ENCODE measurements at places on chromosomes 12 and 14. TPM values are rescaled to one million over a fixed set of nuclear protein-coding genes. Genes with fewer than 3 reads are reported as not detected.

- no peak for DNase-seq
Observed at GRCh38 chr14:93073358-93073707, 42.4 kb downstream of the ITPK1 start.

ACOT4 gene
- 2.6 TPM for total RNA-seq

DNA sequence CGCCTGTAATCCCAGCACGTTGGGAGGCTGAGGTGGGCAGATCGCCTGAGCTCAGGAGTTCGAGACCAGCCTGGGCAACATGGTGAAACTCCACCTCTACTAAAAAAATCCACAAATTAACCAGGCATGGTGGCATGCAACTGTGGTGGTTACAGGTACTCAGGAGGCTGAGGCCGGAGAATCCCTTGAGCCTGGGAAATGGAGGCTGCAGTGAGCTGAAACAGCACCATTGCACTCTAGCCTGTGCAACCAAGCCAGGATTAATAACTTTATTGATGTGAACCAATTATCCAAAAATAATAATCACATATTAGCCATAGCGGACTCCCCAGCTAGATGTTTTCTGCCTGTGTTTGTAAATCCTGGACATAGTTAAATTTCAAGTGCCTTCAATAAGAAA is 1.8 kb upstream of the NUDT4 start:
- DNase-seq, result no peak

GRCh38 chr12:83404521-83404920 is 717.8 kb downstream of the TMTC2 start:
- no peak for DNase-seq

RDH16 gene
- total RNA-seq, result 1.3 TPM

KIF26A gene
- total RNA-seq, result not detected

GRCh38 chr12:79203058-79203647 is 338.6 kb downstream of the SYT1 start:
- DNase-seq, result no peak

GRCh38 chr12:29241821-29242591 is 92.9 kb downstream of the FAR2 start:
- DNase-seq, result no peak

GRCh38 chr14:99516156-99516870 is 35.1 kb downstream of the CCNK start:
- no peak for DNase-seq

DNA sequence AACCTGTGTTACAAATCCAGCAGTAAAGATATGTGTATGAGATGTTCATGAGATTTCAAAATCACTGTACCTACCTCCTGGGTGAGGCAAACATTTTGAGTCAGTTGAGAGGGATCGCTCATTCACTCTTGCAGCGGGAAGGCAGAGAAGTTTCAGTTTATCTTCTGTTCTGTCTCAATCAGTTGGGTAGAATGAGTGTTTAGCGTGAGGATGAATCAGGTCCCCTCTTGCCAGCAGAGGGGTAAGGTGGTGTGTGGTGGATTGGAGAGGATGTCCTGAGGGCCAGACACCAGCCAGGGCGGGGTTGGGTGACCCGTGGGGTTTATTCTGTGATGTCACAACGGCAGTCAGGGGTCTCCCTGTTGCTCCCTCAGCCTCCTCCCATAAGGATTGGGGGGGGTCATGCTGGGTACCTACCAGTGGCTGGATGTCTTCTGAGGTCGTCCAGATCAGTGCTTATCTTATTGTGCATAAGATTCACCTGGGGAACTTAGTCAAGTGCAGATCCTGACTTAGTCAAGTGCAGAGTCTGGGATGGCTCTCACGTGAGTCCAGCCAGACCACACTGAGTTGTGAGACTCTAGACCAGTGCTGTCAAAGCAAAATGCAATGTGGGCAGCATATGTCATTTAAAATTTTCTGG is at the start of gene GSG1:
Gene GSG1, minus strand, starts transcription at position 277 of the 643 bp plus-strand sequence. Its CDS starts 155 bp downstream, at position 122.
- DNase-seq, result peak; percentile 9

GRCh38 chr14:35740215-35740614 is 68.9 kb downstream of the RALGAPA1 start:
- DNase-seq, result no peak

NEUROD4 gene
- total RNA-seq, result not detected

DNA sequence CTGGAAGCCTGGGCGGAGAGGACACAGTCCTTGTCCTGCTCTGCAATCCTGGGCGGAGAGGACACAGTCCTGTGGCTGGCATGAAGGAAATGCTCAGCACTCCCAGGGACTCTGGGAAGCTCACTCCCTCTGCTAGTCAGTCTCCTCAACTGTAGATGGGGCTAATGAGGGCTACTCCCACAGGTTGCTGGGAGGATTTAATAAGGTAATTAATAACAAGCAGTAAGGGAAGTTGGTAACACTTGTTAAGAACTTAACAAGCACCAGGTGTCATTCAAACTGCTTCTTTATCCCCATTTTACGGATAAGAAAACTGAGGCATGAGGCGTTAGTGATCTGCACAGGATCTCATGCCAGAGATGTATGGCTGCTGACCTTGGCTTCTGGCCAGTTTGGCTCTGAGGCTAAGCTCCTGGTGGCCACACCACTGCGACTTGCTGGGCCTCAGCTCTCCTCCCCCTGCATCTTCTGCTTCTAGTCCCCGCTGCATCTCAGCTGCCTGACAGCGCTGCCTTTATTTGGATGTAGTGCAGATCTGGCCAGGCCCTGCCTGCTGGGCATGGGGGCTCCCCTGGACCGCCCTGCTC is 54.1 kb upstream of the BEGAIN start:
- DNase-seq, result no peak

DNA sequence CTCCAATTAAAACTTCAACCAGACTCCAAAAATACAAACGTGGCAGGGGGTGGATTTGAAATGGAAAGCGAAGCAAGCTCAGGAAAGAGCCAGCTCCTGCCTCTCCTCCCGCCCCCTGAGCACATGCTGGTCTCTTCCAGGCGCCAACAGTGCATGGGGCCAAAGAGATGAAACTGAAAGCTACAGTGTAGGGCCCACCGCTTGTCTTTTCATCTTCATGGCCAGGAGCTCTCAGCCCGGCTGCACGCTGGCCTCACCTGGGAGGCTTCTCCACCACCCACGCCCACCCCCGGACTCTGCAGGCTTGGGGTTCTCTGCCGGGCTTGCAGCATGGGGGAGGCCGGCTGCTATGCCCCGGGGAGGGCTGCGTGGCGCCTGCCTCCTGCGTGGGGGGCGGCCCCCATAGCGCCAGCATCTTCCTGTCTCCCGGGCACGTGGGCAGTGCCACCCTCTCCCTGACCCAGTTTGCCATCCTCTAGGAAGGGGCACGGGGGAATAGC is 2.0 kb downstream of the RIMBP2 start:
- no peak for DNase-seq

DNA sequence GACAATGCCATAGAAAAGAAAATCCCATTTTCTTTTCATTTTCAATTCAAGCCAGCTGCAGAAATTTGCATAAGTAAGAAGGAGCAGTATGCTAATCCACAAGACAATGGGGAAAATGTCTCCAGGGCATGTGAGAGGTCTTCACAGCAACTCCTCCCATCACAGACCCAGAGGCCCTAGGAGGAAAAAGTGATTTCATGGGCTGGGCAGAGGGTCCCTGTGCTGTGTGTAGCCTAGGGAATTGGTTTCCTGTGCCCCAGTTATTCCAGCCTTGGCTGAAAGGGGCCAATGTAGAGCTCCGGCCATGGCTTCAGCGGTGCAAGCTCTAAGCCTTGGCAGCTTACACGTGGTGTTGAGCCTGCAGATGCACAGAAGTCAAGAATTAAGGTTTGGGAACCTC is 211.4 kb downstream of the CCDC59 start:
- no peak for DNase-seq

DNA sequence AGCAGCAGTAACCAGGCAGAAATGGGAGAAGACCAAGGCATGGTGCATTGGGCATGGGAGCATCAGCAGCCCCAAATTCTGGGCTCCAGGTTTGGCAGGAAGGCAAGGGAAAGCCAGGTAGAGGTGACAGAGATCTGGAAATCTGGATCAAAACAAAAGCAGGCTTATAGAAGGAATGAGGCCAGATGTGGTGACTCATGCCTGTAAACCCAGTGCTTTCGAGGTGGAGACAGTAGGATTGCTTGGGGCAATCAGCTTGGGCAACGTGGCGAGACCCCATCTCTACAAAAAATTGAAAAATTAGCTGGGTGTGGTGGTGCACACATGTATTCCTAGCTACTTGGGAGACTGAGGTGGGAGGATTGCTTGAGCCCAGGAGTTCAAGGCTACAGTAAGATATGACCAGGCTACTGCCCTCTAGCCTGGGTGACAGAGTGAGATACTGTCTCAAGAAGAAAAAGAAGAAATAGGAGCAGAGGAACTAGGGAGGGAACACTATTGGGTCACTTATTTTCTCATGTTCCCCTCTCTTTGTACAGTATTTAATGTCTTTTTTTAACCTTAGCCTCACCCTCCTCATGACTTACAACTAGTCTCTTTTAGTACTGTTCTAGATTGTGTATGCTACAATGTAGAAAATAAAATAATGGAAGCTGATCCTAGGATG is 25.1 kb downstream of the SLC4A8 start:
- no peak for DNase-seq

KRT6B gene
- not detected for total RNA-seq

RPL10L gene
- not detected for total RNA-seq

- DNase-seq, result no peak
Observed at GRCh38 chr12:126558219-126558618, 1493.0 kb downstream of the AACS start.

GRCh38 chr12:104708891-104709290 is 249.2 kb downstream of the SLC41A2 start:
- no peak for DNase-seq

DNA sequence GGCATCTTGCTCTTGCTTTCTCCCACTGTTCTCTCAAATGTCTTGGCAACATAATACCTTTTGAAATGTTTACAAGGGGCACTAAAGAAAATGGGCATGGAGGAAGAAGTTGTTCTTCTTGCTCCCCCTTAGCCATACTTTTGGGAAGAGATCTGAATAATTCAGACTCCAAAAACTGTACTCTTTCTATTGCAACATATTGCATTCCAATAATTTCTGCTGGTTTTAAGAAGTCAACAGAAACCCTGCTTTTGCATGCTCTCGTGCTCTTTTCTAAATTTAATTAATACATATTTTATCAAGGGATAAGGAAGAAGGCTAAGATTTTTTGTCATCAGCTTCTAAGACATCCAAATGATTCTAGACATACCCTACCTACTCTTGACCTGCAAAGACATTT is 409.9 kb upstream of the SOX5 start:
- no peak for DNase-seq
